HCT116 (cell line): ENCODE measurements at places on chromosomes 5 and 9.

GRCh38 chr5:88606173-88606572 is 276.8 kb downstream of the MEF2C start:
- DNase-seq = no peak

DNA sequence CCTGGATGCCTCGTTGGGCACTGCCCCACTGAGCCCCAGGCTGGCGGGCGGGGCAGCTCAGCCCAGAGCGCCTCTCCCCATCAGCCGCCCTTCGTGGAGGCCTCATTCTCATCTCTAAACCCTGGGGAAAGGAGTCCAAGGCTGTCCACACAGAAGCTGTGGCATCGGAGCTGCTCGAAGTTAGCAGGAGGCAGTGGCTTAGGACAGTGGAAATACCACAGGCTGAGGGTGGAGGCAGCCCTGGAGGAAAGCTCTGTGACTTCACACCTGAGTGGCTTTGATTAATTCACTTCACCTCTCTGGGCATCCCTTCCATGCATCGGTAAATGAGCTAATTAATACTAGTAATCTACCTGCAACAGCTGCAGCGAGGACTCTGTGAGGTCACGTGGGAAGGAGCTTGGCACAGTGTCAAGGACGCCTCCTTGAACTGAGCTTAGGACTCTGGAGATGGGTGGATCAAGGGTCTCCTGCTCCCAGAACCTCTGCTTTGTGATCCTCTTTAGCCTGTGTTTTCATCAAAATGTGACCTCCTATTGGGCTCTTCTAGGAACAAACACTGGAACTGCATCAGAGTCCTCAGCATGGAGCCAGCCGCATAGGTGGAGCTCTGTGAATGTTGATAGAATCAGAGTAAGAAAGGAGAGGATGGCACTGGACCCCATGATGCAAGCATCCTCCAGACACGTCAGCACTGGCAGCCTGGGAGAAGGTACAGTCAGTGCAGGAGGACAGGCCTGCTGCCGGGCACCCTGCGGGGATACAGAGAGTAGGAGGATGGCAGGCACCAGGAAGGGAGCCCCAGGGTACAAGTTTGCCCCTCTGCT is 842 bp upstream of the ANGPTL2 start:
- no peak for DNase-seq

GRCh38 chr9:9002826-9003583 is 1203.4 kb upstream of the DMAC1 start:
- DNase-seq = no peak

DNA sequence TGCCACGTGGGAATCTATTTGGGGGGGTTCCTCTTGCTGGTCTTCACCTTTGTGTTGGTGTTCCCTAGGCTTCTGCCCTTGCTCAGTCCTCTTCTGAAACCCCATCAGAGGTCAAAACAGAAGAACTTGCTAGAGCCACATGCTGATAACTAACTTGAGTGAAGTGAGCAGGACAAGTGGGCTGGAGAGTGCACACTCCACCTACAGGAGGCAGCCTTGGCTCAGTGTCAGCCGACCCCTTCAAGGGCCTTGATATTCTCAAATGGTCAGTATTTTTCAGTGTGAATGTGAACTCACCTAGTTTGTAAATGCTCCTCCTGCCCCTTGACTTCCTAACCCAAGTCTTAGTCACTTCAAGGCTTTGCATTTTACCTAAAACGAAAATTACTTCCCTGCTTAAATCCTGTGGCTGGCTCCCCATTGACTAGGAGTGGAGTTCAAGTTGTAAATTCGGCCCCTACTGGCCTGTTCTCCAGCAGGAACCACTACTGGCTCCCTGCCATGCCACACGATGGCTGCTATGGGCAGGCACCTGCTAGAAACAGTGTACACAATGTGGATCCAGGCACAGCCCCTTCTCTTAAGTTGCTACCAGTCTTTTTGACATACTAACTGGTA is 3.6 kb upstream of the SLC1A3 start:
- DNase-seq = peak; percentile 10

DNA sequence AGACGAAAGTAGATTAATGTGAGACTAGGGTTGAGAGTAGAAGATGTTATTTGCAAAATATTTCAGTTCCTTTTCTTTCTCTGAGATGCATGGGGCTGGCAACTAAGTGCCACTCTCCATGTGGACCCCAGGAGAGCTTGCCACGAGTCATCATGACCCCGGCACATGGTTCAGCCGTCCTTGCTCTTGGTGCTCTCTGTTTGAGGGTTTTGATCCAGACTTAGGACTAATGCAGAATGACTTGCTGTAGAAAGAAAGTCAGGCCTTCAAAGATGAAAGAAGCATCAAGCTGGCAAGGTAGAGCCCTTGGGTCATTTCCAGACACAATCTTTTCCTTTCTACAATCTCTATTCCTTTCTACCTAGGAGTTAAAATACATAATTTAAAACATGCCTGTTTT is 84.7 kb downstream of the RASGRF2 start:
- DNase-seq = no peak

- no peak for DNase-seq
Measured at GRCh38 chr9:79694676-79695400, 123.1 kb downstream of the TLE4 start.

DNA sequence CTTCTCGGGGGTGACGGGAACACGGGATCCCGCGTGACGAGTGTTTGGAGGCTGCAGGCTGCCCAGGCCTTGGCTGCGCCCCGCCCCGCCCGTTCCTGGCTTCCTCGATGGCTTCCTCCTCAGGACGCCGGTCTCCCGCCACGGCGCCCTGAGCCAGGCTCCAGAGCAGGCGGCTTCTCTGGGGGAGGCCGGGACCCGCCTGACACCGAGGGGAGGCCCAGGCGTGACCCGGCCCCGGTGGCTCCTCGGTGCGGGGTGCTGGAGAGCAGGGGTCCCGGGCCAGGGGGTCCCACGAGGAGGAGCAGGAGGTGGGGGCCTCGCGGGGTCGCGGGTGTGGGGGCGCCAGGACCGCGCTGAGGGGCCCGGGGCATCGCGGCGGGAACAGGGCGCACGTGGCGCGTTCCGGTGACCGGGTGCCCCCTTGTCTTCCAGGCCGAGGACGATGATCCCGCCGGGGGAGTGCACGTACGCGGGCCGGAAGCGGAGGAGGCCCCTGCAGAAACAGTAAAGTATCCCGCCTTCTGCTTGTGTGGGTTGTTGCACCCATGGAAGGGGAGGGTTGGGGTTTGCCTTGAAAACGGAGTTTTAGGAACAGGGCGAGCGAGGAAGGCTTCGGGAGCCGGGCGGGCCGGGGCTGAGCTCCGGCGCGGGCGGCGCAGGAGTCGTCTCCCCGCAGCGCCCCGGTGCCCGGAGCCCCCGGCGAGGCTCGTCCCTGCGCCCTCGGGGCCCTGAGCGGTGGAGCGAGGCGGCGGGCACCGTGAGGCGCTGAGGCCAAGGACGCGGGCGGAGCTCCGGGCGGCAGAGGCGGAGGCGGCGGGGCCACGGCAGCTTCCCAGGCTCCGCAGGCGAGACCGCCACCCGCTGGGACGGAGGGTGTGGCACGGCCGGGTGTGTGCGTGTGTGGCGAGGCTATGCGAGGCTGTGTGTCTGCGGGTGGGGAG is 22.2 kb downstream of the AHRR start:
- peak; percentile 29 for DNase-seq

DNA sequence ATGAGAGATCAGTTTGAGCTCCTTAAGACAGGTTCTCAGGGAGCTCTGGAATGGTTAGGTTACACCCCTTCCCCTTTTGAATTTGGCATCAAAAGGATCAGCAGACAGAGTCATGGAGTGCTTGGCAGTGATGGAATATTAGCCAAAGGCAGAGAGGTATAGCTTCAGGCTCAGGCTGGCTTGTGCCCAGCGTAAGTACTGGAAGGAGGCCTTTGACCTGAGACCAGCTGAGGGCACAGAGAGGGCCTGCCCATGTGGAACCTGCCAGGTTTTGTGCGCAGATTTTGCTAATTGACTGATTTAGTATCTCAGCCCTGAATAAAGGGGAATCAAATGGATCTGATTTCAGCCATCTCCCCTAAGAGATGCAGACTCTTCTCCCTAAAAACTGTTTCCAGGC is 81.5 kb downstream of the RGS3 start:
- DNase-seq = no peak

- no peak for DNase-seq
Measured at GRCh38 chr9:105539452-105539851, 18.5 kb upstream of the FKTN start.

GRCh38 chr5:3602785-3603502 is 7.3 kb downstream of the IRX1 start:
- DNase-seq = no peak

DNA sequence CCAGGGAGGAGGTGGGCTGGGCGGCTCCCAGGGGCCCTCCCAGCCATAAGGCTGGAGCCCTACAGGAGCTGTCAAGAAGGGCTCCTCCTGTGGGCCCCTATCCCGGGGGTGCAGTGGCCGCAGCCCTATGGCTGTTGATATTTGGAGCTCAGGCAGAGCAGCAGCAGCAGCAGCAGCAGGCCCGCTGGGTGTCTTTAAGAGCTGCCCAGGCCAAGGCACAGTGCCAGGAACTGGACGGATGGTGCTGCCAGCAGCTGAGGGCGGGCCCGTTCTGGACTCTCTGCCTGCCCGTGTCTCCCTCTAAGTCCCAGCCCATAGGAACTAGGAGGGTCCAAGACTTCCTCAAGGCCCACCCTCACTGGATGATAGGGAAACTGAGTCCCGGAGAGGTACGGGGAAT is 3.6 kb downstream of the AK1 start:
- no peak for DNase-seq

- no peak for DNase-seq
Measured at GRCh38 chr5:122067390-122067789, 10.7 kb downstream of the LOX start.

DNA sequence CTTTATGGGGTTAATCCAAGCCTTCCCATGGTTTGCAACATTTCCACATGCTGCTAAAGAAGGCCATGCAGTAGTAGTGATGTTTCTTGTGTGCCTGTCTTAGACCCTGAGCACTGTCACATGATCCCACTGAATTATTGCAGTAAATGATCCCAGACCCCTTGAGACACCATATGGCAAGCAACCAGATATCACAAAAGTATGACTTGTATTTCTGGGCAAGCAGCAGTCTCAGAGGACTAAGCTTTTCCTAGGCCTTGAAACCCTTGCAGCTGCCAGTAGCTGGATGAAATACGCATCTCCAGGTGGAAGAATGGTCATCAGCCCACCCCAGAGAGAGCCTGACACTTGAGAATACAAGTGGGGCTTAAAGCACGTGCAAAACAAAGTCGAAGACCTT is 41.8 kb downstream of the CDO1 start:
- DNase-seq = no peak

GRCh38 chr9:84002344-84002743 is 21.7 kb downstream of the RMI1 start:
- no peak for DNase-seq

DNA sequence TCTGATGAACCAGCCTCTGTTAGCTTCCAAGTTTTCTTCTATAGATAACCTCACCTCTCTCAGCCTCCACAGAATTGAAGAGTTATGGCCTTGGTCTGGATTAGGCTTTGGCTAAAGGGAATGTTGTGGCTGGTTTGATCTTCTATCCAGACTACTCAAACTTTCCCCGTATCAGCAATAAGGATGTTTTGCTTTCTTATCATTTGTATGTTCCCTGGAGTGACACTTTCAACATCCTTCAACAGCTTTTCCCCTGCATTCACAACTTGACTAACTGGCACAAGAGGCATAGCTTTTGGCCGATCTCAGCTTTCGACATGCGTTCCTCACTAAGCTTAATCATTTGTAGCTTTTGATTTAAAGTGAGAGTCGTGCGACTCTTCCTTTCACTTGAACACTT is 28.1 kb upstream of the GNE start:
- DNase-seq = no peak

DNA sequence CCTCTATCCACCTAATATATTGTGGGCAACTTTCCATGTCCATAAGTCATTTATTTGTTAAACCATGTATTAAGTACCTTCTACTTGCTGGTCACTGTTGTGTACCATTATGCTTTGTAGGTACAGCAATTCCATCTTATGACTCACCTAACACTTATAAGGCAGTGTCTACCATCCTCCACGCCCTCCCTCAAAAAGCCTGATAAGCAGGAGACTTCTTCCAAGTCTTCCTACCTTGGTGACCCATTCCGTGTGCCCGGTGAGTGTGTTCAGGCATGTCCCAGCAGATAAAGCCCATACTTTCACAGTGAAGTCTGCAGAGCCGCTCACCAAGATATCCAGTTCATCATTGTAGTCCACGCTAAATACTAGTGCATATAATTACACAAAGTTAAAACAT is 17.4 kb downstream of the FBXW2 start:
- no peak for DNase-seq

GRCh38 chr5:56088967-56089829 is 94.4 kb upstream of the IL6ST start:
- no peak for DNase-seq

- no peak for DNase-seq
Measured at GRCh38 chr9:134925011-134925511, 7.3 kb upstream of the FCN1 start.

DNA sequence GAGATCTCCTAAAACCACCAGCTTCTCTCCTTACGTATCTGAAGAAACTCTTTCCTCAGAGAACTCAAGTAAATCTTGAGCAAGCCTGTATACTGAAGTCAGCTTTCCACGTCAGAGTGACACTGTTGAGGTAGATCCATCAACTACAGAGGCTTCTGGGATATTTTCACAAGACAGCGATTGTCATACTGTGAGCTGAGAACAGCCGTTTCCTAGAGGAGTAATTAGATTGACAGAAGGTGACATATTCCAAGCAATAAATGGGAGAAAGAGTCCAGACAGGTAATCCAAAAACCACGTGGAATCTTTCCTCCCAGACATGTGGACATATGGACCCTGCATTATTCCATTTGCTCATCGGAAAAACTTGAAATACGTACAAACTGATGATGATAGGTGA is 117.2 kb downstream of the MEF2C start:
- DNase-seq = no peak

DNA sequence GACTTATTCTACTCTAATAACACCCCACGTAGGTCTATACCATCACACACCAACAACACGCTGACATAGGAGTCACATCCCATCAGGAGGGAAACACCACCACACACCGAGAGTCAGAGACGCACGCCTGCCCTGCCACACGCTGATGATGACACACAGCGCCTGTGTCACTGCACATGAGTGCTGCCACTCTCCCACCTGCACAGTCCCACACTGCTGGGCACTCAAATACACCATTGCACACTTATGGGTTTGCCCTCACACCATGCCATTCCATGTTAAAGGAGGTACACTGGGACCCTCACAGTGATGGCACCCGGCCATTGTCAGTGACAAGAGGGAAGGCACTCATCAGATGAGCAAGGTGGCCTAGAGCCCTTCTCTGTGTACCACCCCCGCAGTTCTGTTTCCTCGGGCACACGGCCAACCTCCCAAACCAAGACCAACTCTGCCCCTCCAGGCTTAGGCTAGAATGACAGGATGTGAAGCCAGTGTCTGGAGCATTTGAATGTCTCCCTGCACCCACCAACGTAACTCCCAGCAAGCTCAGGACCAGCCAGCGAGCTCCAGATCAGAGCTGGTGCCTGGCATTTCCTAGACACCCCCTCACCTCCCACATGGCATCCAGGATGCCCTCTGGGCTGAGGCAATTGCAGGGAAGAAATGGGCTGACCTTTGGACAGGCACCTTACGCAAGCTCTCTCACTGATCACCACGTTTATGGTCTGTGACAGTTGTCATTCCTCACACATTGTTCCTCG is 3.6 kb upstream of the CPLX2 start:
- DNase-seq = peak; percentile 48
